ENCODE measurements at places on chromosomes 5 and 9.

DNA sequence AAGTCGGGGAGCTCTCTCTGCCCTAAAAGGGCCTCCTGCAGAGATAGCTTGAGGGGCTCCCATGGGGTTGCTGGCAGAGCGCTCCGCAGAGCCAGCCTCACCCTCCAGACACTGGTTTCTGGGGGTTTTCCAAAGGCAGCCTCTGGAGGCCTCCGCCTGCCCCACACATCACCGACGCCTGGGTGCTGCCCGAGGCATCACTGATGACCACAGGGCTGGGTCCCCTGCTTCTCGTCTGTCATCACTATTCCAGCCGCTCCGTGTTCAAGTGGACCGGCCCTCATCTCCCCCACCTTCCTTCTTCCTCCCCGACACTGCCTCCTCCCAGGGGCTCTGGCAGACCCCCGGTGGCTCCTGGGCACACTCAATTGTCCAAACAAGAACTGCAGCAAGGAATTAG lies 64.1 kb upstream of the IRX4 start:
- DNase-seq, result no peak

- no peak for DNase-seq
Measured at GRCh38 chr5:101035425-101035824, 132.3 kb upstream of the ST8SIA4 start.

GRCh38 chr9:132247942-132248341 lies 86.1 kb downstream of the NTNG2 start:
- no peak for DNase-seq

- DNase-seq, result no peak
Measured at GRCh38 chr9:123881604-123882003, 48.3 kb downstream of the DENND1A start.

GRCh38 chr5:180233729-180234128 lies 24.7 kb upstream of the RASGEF1C start:
- DNase-seq, result no peak

- peak; percentile 20 for DNase-seq
Measured at GRCh38 chr9:87327575-87328125, 170.0 kb upstream of the DAPK1 start.

GRCh38 chr5:180168758-180169157 lies 40.3 kb downstream of the RASGEF1C start:
- DNase-seq, result no peak

DNA sequence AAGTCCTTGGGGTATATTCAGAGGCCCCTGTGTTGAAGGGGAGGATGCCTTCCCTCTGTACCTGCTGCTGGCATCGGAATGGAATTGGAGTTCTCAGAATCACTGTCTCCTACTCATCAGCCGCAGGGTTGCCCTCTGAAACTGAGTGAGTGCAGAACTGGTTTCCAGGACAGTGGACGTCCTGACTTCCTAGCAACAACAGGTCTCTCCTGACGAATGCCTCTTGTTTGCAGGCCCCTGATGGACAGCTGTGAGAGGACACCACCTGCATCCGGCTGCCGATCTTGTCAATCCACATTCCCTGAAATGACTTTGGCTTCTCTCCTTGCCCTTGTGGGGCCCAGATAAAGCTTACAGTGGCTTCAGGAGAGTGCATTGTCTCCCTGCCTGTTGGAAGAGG lies 274.5 kb downstream of the NSG2 start:
- DNase-seq, result no peak
